ENCODE measurements at places on chromosomes 6 and 20.
A peak's percentile ranks its signal among the peaks of the same experiment; 100 is the strongest.

- DNase-seq, result peak; percentile 32
These were observed 79.0 kb upstream of the FYN start for GRCh38 chr6:111952274-111952673.

- no peak for DNase-seq
These were observed 302.8 kb upstream of the FOXQ1 start for GRCh38 chr6:1009103-1009502.

DNA sequence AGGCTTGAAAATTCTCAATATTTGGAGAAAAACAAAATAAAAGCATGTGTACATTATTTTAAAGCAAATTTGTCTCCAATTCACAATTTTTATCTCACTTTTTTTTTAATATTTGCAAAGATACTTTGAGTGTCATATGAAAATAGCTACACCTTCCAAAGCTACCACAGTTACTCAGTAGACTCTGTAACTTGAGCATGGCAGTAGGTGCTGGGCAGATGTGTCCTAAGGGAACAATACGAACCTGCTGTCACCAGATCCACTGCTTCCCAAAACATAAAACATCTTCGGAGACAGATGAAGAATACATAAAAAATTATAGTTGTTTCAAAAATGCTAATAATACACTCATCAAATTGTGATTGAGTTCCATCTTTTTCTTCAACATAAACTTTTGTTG is 10.6 kb downstream of the WDR27 start:
- no peak for DNase-seq

- no peak for DNase-seq
These were observed 46.8 kb upstream of the BHLHE23 start for GRCh38 chr20:63053432-63054102.

- DNase-seq, result peak; percentile 9
These were observed 251.2 kb downstream of the GJA1 start for GRCh38 chr6:121686611-121687023.

GRCh38 chr6:98644063-98644462 is 190.3 kb upstream of the POU3F2 start:
- no peak for DNase-seq

DNA sequence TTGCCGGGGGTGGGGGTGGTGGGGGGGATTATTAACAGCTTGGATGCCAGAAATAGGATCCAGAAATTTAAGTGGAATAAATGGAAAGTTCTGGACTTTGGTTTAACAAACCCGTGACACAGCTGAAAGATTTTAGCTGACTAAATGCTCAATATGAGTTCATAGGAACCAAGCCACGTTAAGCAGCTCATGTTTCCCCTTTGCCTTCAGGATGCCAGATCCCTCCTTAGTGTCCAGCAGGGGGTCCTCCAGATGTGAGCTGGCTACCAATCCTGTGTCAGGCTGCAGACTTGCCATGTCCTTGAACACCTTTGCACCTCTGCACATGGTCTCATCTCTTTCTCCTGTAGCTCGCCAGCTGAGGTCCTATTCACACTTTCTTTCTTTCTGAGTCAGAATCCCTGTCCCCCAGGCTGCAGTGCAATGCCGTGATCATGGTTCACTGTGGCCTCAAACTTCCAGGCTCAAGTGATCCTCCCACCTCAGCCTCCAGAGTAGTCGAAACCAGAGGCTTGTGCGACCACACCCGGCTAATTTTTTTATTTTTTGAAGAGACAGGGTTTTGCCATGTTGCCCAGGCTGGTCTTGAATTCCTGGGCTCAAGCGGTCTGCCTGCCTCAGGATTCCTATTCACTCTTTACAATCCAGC is 133.3 kb upstream of the ARMC2 start:
- DNase-seq, result no peak

DNA sequence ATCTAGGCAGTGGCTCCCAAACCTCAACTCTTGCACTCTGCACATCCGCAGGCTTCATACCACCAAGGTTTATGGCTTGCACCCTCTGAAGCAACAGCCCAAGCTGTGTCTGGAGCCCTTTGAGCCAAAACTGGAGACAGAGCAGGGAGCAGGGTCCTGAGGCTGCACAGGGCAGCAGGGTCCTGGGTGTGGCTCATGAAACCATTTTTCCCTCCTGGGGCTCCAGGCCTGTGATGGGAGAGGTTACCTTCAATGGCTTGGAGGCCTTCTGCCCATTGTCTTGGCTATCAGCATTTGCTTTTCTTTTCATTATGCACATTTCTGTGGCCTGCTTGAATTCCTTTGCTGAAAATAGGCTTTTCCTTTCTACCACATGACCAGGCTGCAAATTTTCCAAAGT is 6.3 kb upstream of the FAM184A start:
- DNase-seq, result no peak

DNA sequence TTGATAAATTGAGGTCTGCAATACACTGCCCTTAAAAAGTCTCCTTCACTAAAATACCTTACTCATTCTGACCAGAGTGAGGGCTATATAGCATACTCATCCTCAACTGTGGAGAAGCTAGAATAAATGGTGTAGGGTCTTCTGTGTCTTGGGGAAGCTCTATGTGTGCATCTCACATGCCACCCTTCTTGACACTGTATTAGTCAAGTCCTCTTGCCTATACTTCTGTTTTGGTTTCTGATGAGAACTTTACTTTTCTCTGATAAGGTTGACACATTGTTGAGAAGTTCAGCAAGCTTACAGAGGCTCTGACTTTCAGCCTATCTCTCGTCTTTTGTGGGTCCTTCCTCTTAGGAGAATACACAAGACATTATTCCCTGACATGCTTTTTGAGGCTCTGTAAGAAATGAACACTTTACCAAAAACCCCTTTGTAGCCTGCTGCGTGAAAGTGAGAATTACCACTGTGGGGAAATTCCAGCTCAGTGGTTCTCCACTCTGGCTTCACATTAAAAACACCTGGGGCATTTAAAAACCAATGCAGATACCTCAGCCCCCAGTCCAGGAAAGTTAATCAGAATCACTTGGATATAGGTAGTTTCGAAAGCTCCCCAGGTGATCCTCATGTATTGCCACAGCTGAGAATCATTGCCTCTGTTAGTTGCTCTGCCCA is 372.1 kb upstream of the HS3ST5 start:
- DNase-seq, result no peak

DNA sequence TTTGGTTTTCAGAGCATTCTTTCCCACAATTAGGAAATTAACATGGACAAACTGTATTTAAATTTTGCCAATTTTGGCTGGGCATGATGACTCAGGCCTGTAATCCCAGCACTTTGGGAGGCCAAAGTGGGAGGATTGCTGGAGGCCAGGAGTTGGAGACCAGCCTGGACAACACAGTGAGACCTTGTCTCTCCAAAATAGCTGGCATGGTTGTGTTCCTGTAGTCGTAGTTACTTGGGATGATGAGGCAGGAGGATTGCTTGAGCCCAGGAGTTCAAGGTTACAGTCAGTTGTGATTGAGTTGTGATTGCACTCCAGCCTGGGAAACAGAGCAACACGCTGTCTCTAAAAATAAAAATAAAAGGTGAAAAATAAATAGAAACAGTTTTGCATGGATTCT is 15.0 kb downstream of the PANK2 start:
- no peak for DNase-seq

DNA sequence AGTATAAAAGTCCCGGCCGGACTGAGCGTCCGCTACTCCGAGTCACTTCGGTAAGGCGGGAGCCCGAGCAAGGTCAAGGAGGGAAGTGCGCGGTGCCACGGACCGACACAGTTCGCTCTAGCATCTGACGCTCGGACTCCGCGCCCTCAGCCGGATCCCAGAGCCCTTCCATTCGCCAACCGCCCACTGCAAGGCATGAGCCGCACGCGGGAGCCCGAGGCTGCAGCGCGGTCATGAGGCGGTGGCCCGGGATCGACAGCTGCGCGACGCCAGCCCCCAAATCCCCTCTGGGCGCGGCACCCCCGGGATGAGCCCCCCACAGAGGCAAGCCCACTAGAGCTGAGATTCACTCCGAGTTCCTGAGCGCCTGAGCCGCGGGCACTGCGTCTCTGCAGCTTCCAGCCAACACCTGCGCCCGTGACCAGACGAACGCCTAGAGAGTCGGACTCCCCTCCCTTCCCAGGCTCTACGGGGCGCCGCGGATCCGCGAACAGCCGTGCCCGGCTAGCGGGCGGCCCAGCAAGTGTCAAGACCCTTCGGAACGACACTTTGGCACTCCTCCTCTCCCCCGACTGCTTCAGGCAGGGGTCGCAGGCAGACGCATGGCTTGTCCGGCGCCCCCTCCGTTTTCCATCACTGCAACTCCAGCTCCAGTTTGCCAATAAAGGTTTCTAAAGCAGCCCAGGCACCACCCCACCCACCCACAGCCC is 725 bp upstream of the ISM1 start:
- peak; percentile 85 for DNase-seq

GRCh38 chr6:23875006-23875405 is 251.0 kb upstream of the NRSN1 start:
- no peak for DNase-seq

DNA sequence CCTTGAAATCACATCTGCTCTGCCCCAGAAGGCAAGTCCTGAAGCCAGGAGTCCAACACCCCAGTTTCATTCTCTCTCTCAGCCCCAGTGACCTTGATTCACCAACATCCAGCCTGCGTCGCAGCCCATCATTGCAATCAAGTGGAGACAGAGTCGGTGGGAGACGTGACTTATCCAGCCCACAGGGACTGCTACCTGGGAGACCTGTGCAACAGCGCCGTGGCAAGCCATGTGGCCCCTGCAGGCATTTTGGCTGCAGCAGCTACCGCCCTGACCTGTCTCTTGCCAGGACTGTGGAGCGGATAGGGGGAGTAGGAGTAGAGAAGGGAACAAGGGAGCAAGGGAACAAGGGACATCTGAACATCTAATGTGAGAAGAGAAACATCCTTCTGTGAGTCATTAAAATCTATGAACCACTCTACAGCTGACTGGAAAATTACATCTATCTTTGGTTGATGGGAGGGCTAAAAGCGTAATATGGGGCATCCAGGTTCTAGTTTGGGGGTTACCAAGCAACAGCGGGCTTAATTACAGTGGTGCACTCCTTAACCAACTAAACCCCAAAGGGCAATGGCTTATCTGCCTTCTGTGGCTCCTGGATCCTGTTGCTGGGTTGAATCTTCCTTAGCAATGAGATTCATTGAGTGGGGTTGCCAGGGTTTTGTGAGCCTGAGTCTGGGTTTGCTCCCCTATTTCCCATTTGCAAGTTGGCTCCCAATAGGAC is 2.5 kb downstream of the LY6G6D start:
- DNase-seq, result no peak

DNA sequence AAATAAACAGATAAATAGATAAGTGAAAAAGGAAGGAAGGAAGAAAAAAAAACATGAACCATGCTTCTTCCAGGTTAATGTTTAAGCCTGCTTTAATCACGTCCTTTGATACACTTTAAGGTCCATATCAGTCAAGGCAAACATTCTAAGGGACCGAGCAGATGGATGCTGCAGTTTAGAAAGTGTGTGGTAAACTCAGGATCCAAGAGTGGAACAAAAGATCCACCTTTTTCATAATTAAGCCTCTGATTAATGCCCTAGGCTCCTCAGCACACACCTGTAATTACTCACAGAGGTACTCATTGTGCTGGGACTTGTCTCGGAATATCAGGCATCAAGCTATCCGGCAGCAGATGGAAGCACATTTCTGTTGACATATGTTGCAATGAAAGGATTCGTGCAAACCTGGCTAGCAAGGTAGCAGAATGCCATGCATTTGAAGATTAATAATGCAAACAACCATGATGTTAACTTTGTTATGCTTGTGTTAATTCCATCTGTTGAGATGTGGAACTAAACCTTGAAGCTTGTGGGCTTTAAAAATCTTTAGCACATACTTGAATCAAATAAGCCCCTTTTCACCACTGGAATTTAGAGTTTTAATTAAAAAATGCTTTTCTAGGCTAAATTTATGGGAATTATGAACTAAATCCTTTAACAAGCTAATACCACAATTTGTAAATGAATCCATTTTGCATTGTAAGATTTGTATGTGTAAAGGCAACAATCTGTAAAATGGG is 163.7 kb downstream of the RALGAPA2 start:
- DNase-seq, result no peak

Data from right kidney (tissue), 9 donors.